ENCODE measurements at places on chromosomes 12 and 14.

DNA sequence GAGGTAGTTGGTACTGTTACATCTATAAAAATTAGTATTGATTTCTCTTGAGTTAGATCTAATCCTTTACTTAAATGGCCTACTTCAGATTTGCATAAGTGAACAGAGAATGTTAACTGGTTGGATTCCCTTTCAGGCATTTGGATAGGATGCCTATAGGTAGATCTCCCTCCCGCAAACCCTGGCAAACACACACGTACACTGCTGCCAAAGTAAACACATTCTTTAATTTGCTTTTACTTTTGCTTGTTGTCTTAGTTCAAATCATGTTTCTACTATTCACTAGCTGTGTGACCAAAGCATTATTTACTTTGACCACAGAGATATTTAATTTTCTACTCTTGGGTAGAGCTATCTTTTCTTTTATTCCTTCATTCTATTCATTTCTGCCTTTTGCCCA lies 936.1 kb upstream of the FBXO33 start:
- DNase-seq, result no peak

- DNase-seq, result peak; percentile 5
These were observed 60.2 kb downstream of the PLXNC1 start for GRCh38 chr12:94208622-94208966.

GRCh38 chr12:73308747-73309146 lies 1036.6 kb downstream of the TRHDE start:
- DNase-seq, result no peak

GRCh38 chr12:42511656-42512055 lies 77.9 kb downstream of the PRICKLE1 start:
- no peak for DNase-seq
